ENCODE measurements at places on chromosomes 16 and 17.
A peak's percentile ranks its signal among the peaks of the same experiment; 100 is the strongest.

GRCh38 chr17:571224-571623, 143.4 kb downstream of the VPS53 start:
- DNase-seq = no peak

- DNase-seq = peak; percentile 42
These were observed 64.0 kb downstream of the MYO18A start for GRCh38 chr17:29115961-29116803.

GRCh38 chr16:72362973-72363372, 191.0 kb upstream of the PMFBP1 start:
- DNase-seq = peak; percentile 7

- DNase-seq = no peak
These were observed 62.3 kb downstream of the ZDHHC7 start for GRCh38 chr16:84948851-84949610.

GRCh38 chr16:23339787-23340186, 37.7 kb downstream of the SCNN1B start:
- DNase-seq = no peak

GRCh38 chr17:68627956-68628575, 26.9 kb upstream of the FAM20A start:
- DNase-seq = peak; percentile 32

DNA sequence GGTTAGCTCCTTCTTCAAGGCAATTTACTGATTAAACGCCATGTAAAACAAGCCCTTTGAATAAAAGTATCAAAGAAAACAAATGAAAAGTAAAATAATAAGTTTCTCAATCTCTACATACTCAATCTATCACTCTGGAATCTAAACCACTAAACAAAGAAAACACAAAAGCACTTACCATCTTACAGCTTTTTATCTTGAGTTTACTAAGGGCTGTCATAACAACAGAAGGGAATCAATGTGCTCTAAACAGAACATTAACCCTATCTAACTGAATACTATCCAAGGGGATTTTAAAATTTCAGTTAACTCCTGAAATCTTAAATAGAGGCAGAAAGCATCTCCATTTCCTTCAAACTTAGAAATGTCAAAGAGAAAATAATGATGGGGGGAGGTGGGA, 3.4 kb downstream of the SKA2 start:
- no peak for DNase-seq

GRCh38 chr16:68040506-68041288, 17.6 kb downstream of the DUS2 start:
- DNase-seq = peak; percentile 74

DNA sequence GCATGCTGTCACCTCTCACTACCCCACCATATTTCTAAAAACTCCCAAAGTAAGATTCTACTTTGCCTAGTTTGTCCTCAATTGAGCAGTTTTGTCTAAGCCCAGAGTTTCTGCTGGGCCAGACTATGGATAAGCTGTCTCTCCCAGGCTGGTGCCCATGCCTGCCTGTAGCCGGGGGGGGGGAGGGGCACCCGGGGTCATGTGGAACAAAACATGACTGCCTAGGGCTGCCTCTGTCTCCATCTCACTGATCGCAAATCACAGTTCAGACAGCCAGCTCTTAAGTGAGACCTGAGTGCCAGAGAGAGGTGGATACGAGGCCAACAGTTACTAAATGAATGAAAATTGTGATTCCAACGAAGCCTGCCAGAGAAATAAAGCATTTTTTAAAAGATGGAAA, 78.8 kb upstream of the RPRML start:
- DNase-seq = no peak

DNA sequence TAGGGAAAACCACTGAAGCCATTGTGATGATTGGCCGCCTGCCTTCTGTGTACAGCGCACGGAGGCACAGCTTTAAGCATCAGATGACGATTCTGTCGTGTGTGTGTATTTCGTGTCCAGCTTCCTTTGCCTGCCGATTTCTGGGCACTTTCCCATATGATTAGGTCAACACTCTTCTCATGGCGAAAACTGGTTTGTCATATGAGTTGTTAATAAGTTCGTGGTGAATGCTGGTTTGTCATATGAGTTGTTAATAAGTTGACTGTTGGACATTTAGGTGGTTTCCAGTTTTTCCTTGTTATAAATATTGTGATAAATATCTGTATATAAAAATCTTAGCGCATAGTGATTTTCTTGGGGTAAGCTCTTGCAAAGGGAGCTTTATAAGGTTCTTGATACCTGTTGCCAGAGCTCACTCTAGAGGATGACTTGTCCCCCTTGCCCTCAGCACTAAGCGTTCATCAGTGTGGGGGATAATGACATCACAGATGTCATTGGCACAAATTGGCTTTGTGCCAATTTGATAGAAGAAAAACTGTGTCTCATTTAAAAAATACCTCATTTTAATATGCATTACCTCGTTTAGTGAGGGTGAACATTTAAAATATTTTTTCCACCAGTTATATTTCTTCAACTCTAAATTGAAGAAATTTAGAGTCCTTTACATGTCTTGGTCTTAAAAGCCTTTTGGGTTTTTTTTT, 40.0 kb downstream of the PGS1 start:
- peak; percentile 27 for DNase-seq

DNA sequence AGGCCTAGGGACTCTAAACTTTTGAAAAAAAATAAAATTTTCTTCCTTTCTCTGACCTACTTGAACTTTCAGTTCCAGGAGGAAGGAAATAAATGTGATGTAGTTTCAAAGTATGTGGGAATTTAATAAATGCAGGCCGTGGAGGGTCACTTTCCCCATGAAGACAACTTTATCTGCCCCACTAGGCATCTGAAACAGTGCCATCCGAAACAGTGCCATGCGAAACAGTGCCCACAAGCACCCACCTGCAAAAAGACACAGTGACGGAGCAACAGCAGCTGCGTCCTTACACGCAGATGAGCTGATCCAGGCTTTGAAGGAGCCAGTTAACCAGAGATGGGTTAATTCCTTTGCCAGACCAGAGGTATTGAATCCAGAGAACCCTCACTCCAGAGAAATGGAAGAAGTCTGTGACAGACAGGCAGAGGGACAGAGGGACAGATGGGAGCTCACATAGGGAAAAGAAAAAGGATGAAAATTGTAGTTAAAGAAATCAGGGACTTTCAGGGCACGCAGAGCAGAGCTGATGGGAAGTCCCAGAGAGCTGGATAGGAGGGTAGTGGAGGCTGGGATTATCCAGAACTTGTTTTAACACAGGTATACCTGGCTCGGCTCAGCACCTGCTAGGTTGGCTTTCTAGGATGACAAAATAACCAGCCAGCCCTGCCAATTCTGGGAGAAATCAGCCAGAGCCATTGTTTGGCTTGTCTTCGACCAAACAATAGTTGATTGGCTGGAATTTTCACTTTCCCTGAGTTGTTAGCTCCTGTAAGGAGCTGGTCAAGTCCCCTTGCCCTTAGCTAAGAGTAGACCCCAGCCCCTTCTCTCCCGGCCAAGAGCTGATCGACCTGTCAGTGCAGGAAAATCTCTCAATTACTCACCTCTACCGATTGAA, 17.1 kb upstream of the HOXB13 start:
- DNase-seq = no peak

DNA sequence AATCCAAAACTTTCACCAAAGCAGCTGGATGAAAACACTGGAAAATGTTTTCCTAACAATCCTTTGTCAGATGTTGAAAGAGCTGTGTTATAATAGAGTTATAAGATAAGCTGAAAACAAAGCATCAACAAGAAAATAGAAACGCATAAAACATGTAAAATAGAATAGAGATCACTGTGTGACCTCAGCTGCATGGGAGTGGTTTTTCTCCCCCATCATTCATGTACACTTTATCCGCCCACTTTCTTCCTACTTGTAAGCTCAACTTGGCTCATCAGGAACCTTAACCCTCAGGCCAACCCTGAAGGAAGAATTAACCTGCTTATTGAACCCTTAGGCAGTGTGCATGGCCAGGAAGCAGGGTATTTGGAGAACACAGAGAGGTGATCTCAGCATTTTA, 238.5 kb upstream of the PMFBP1 start:
- peak; percentile 2 for DNase-seq

DNA sequence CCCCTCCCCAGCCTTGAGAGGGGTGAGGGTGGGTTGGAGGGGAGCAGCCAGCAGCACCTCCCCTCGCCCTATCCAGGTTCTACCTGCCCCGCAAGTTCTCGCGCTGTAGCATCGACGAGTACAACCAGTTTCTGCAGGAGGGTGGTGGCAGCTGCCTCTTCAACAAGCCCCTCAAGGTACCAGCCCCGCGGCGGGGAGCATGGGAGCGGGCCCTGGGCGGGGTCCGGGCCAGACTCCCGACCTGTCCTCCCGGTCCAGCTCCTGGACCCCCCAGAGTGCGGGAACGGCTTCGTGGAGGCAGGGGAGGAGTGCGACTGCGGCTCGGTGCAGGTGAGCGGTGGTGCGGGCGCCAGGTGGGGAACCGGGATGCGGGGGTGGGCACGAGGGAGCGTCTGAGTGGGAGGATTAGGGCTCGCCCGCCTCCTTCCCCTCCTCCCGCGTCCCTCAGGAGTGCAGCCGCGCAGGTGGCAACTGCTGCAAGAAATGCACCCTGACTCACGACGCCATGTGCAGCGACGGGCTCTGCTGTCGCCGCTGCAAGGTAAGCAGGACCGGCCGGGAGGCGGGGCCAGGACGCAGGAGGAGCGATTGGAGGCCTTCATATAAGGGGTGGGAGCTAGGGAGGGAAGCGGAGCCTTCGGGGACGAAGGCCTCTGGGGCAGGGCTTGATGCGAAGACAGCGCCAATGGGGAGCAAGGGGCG, 16.5 kb downstream of the ADAM11 start:
- peak; percentile 96 for DNase-seq

- no peak for DNase-seq
These were observed 21.1 kb downstream of the ANKRD40 start for GRCh38 chr17:50686494-50687199.

GRCh38 chr16:59510008-59510424, 775.9 kb upstream of the GOT2 start:
- DNase-seq = no peak

DNA sequence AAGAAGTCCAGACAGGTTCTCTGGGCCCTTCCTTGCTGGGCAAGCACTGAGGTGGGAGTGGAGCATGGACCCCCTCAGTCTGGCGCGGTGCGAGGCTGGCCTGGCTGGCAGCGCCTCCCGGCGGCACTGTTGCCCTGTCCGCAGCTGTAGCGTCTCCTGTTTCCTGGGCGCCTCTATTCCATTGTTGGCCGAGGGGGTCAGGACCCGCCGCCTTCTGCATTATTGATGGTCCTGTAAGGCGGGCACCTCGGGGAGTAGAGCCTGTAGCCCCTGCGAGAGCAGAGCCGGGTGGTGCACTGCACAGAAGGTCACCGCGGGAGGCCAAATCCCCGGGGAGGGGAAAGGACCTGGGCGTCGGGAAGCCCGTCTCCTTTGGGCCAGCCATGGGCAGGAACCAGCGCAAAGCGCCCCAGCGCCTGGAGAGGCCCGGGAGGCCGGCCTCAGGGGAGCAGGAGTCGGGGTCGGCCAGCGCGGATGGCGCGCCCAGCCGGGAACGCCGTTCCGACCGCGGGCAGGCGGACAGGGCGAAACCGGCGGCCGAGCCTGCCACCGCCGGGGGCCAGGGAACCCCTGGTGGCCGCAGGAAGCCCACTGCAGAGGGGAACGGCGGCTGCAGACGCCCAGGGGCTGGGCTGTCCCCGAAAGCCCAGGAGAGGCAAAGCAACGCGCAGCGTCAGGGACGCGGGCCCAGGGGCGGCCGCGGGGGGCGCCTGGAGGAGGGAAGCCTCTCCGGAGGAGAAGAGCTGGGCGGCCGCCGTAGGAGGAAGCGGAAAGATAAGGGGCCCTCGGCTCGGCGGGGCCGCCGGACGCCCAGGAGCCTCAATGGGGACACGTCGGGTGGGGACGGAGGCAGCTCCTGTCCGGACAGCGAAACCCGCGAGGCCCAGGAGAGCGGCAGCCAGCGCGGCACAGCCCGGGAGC, at the start of gene MYO15B:
MYO15B (plus strand) TSS at position 126 of the 921 bp plus-strand sequence; CDS start at position 384, 258 bp downstream.
- DNase-seq = peak; percentile 70

DNA sequence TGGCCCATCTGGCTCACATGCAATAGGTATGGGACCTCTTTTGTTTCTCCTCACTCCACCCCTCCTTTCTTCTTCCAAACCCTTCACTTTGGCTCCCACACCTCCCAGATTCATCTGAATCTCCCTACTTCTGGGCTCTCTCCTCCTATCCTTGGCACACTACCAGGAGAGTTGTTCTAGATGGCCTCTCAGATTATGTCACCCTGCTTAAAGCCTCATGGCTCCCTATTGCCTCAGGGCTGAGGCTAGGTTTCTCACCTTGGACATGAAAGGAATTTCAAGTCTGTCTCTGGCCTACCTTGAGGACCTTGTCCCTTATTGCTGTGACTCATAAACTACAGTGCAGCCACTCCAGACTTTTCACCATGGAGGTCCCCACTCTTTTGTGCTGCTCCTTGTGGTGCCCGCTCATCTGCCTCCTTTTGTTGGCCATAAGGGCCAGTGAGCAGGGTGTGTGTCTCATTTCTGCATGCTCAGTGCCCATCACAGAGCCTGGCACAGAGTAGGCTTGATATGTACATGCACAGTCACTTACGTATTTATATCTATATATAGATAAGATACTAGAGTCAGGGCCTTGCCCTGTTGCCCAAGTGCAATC, 1.0 kb upstream of the MFAP4 start:
- no peak for DNase-seq

DNA sequence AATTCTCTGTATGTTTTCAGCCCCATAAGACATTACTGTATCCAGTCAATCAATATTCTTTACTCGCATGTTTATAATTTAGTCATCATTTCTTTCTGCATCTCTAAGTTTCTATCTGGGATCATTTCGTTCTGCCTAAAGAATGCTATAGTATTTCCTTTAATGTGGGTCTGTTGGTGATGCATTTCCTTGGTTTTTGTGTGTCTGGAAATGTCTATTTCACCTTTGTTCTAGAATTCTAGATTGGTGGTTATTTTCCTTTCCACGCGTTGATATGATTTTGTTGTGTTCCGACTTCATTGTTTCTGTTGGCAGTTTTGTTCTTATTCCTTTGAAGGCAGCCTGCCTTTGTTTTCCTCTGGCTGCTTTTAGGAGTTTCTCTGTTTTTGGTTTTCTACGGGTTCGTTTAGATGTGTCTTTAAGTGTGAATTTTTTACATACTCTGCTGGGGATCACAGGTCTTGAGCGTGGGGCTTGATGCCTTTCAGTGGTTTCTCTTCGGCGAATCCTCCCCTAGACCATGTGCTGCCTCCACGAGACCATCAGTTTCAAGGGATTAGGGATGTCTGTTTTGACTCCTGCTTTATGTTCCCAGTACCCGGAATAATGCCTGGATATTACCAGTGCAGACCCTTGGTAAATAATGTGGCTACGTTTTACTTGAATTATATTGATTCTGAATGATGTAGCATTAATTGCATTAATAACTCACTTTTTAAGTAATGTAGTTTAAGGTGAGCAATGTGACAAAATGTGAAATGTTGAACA, 23.5 kb downstream of the POLR3E start:
- no peak for DNase-seq

DNA sequence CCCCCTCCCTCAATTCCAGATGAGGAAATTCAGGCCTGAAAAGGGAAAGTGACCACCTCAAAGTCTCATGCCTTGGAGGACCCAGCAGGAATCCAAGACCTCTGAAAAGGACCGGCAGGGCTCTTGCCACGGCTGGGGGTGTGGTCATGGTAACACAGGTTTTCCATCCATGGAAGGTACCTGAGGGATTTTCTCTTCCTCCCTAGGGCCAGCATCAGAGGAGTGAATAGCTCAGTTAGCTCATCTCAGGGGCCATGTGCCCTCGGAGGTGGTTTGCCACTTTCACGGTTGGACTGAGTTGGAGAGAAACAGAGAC, 1.3 kb downstream of the CIITA start:
- no peak for DNase-seq

- DNase-seq = no peak
These were observed 56.3 kb downstream of the SF3B3 start for GRCh38 chr16:70579648-70580630.

- DNase-seq = peak; percentile 15
These were observed 138.7 kb downstream of the GAS7 start for GRCh38 chr17:10059684-10060211.

GRCh38 chr17:63381101-63381729, 64.9 kb downstream of the CYB561 start:
- no peak for DNase-seq
